HEK293T (cell line): ENCODE measurements at places on chromosomes 3 and 15.

DNA sequence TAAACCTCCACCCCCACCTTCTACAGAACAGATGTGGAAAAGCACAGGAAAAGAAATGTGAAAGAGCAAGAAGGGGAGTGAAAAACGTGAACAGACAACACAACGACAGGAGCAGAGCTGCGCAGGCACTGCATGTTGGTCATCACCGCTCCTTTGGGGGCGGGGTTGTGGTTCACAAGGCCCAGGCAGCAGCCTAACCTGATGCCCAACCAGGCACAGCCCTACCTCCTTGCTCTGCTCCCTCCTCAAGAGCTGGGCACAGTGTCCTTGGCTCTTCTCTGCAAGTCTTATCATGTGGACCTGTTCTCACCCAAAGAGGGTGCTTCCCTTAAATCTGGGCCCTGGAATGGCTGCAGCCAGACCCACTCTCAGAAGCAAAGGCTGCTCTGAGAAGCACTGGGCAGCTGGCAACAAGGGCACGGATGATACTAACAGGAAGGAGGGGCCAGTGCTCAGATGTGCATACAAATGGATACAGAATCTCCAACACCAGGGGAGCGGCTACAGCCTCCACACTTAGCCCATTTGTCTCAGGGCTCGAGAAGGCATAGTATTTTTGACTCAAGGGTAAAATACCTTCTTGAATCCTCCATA lies 64.6 kb downstream of the DHX30 start:
- DNase-seq = no peak

- DNase-seq = no peak
These were observed 68.9 kb upstream of the ARL8B start for GRCh38 chr3:5053021-5053831.

GRCh38 chr3:184562878-184563560 lies 1.4 kb downstream of the EPHB3 start:
- no peak for DNase-seq

GRCh38 chr3:45612918-45613602 lies 18.5 kb downstream of the LIMD1 start:
- no peak for DNase-seq

DNA sequence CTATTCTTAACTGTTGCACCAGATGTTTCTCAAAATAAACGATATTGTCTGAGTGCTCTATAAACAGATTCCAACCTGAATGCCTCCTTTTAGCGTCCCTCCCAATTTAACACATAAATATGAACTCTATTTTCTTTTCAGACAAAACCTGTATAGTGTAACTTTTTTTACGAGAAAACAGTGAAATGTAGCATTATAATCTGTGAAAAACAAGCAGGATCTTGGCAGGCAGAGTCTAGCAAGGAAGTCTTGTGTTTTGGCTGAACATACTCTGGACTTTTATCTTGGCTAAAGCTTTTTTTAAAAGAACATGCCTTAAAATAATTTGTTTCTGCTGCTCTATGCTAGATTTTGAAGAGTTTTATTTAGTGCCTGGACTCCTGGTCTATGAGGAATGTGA lies 150.5 kb downstream of the ROBO2 start:
- DNase-seq = no peak

DNA sequence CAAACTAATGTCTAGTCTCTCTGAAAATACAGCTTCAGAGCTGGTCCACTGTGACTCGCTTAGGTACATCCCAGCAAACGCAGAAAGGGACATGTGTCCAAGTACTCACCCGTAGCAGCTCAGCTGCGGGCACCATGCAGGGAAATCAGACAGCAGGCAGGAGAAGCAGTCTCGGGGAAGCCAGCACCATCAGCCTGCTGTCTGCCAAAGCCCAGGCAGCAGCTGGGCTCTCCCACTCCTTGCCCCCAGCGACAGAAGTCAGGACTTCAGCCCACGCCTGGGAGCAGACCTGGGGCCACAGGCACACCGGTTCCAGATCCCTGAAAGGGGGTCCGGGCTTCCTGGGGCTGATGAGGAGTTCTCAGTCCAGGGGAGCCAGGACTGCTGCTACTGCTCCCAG lies 34.9 kb downstream of the SEMA5B start:
- DNase-seq = no peak
